Bronchus fibroblast of lung (primary cell): ENCODE measurements at places on chromosomes 3 and 15. TPM values are rescaled to one million over a fixed set of nuclear protein-coding genes. Genes with fewer than 3 reads are reported as not detected.

CHRNA3 gene
- total RNA-seq: not detected in 2 replicates

LRTM1 gene
- not detected in 2 replicates for total RNA-seq

TICRR gene
- total RNA-seq: 8.0 and 10.3 TPM in 2 replicates

OR5K2 gene
- total RNA-seq: not detected in 2 replicates

ARHGAP31 gene
- total RNA-seq: 2.9 and 3.4 TPM in 2 replicates

MAP2K1 gene
- total RNA-seq: 30.4 and 30.8 TPM in 2 replicates

IMPG2 gene
- total RNA-seq: under 0.01 TPM in 2 replicates

DIPK2A gene
- total RNA-seq: 13.6 and 16.2 TPM in 2 replicates
